GDM1 (cell line): ENCODE measurements at places on chromosomes 11 and 22.

DNA sequence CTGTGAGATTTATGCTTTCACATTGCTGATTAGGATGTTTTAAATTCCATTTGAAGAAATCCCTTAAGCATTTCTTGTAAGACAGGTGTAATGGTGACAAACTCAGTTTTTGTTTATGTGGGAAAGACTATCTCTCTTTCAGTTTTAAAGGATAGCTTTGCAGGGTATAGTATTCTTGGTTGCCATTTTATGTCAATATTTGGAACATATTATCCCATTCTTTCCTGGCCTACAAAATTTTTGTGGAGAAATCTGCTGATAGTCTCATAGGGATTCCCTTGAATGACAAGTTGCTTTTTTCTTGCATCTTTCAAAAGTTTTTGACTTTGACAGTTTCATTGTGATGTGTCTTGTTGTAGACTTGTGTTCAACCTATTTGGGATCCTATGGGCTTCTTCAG lies 28.8 kb downstream of the NAGA start:
- no peak for DNase-seq

GRCh38 chr11:26847459-26847858 lies 125.6 kb upstream of the SLC5A12 start:
- no peak for DNase-seq

- no peak for DNase-seq
Observed at GRCh38 chr11:128841461-128842072, 25.5 kb downstream of the KCNJ1 start.

- DNase-seq: no peak
Observed at GRCh38 chr11:110173811-110174644, 80.8 kb downstream of the ZC3H12C start.

- no peak for DNase-seq
Observed at GRCh38 chr11:102421261-102421660, 31.3 kb downstream of the TMEM123 start.

GRCh38 chr11:35288817-35289541 lies 130.4 kb downstream of the SLC1A2 start:
- DNase-seq: no peak

GRCh38 chr11:83118814-83119213 lies 38.1 kb upstream of the PCF11 start:
- DNase-seq: no peak

DNA sequence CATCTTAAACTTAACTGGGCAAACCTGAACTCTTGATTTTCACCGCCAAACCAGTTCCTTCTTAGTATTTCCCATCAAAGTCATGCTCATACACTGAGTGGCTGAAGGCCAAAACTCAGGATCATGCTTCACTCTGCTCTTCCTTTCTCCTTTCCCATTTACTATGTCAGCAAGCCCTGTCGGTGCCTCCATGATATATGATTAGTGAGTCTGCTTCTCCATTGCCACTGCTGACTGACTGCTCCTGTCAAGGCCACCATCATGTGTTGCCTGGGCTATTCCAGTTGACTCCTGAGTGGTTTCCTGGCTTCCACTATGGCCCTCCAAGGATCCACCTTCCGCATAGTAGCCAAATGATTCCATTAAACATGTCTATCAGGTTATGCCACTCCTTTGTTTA lies 42.8 kb upstream of the AMPD3 start:
- DNase-seq: no peak

- no peak for DNase-seq
Observed at GRCh38 chr22:23397008-23397612, 183.0 kb downstream of the IGLL1 start.

- no peak for DNase-seq
Observed at GRCh38 chr11:28347371-28347770, 239.2 kb downstream of the METTL15 start.

GRCh38 chr11:15667127-15667725 lies 552.5 kb downstream of the INSC start:
- DNase-seq: no peak

GRCh38 chr11:80424012-80424695 lies 983.3 kb upstream of the TENM4 start:
- DNase-seq: no peak

DNA sequence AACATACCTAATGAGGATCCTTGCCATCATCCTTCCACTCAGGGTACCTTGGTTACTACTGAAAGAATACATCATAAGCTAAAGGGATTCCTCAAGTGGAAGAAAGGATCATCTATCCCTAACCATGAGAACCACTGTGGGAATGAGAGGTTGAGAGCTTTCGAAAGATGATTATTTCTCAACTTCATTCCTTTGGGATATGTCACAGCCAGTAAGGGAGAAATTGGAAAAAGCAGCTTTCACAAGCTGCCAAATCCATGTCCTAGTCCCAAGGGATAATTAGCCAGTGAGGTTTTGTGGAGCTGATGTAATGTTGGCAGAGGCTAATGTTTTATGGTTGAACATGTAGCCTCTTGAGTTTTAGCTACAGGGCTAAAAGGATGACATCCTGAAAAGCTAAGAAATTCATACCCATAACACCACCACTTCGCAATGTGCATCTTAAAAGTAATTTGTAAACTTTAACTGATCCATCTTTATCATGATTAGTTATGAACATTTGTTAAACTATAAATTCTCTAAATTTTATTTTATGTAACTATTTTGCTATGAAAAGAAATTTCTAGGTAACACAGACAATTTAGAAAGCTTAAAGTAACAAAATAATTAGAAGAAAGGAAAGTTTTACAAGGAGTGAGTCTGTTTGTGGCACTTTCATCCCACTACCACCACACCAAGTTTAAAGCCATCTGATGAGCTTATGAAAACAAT lies 123.9 kb downstream of the MRTFA start:
- DNase-seq: no peak

DNA sequence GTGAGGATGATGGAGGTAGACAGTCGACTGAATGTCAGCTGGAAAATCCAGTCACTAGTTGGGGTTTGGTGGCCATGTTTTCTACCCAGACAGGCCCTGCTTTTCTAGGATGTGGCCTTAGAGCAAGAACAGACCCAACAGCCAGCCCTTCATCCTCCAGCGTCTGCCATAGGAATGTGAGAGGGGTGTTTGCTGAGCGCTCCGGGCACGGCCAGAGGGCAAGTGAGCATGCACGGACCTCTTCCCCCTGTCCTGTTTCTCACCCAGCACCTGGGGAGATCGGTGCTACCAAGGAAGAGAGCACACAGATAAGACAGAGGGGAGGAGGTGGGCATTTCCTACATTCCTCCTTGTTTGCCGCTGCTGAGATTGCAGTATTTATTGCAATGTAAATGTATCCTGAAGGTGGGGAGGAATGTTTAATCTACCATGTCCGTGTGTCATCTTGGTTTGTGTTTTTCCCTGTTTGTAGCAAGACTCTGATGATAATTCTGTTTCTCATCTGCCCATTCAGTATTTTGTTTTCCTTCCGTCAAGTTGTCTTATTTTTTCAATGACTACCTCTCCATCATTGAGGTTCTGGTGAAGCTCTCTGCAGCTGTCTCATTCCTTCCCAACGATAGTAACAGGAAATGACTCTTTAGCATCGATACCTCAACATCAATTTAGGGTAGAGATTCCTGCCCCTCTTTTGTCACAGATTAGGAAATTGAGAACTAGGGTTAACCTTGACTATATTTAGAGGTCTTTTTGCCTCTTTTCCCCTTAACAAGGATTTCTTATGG lies 4.9 kb upstream of the ATF4 start:
- DNase-seq: no peak

- no peak for DNase-seq
Observed at GRCh38 chr22:40583053-40583741, 53.3 kb downstream of the MRTFA start.

DNA sequence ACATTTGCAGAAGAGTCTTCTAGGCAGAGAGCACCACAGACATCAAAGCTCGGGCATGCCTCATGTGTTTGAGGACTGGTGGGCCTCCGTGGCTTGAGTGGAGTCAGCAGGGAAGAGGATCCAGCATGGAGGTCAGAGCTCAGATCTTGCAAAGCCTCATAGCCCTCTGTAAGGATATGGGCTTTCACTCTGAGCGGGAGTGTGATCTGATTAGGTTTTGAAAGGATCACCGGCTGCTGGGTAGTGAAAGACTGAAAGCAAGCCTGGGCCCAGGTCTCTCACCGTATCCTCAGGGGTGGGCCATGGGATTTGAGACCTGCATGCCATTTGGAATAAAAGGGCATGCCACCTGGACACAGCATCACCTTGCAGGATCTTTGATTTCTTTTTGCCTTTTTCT lies 112.7 kb downstream of the TEAD1 start:
- no peak for DNase-seq

DNA sequence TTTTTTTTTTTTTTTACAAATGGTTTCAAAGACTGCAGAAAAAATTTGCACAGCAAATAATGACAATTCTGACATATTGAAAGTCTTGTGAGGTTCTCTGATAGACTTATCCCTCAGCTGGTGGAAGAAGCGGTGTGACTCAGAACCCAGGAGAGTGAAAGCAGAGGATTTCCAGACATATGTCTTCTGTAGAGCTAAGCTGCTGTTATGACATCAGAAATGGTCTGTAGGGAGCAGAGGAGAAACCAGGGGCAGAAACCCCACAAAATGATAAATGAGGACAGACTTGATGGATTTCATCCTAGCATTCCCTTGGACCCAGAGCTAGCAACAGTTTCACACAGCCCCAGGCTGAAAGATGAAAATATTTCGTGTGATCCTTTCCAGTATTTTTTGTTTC lies 582.6 kb downstream of the METTL15 start:
- DNase-seq: no peak

DNA sequence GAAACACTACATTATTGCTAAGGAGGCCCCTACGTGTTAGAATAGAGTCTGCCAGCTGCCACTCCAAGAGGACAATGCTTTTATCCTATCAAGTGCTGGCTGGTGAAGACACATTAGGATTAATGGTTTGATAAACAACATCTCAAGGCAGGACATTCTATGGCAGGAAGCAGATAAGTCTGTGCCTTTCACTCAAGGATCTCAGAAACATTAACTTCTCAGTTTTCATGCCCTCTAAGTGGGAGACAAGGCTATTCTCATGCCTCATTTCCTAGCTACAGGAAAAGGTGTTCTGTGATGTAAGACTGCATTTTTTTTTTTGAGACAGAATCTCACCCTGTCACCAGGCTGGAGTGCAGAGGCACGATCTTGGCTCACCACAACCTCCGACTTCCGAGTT lies 23.5 kb upstream of the TIMP3 start:
- no peak for DNase-seq

DNA sequence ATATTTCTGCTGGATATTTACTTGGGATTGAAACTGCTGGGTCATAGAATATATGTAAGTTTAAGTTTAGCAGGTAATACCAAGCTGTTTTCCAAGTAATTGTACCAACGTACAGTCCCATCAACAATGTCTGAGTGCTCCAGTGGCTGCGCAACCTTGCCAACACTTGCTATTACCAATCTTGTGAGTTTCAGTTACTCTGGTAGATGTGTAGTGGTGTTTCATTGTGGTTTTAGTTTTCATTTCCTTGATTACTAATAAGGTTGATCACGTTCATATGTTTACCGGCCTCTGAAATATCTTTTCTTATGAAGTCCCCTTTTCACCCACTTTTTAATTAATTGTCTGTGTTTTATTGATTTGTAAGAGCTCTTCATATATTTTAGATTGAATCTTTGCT lies 370.6 kb upstream of the CADM1 start:
- DNase-seq: no peak

DNA sequence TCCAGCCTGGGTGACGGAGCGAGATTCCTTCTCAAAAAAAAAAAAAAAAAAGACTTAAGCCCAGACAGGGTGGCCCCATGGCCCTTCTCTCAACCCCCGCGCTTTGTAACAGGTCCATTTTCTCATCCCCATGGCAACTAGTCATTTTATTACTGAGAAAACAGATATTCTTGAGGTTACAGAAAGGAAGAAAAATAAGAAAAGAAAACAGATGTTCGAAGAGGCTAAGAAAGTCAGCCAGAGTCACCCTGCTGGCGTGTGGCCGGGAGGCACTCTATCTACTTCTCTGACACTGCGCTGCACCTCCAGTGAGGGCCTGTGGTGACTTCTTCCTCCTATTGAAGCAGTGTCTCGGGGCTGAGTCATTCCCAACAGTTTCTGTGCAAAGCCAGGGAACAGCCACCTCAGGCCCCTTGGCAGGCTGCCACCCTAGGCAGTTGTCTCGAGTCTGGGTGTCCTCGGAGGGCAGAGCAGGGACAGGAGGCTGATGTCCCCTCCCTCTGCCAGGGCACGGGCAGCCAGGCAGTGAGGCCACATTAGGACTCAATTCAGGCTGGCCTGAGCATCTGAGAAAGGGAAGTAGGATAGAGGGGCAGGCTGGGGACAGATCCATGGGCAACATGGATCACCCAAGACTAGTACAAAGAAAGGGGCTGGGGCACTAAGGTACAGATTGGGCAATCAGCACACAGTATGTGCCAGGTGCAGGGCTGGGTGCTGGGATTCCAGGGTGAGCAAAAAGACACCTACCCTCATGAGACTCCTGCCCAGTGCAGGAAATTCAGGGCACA lies 16.4 kb upstream of the SYVN1 start:
- peak; percentile 93 for DNase-seq

GRCh38 chr11:86876716-86877234 lies 76.4 kb downstream of the PRSS23 start:
- DNase-seq: no peak

DNA sequence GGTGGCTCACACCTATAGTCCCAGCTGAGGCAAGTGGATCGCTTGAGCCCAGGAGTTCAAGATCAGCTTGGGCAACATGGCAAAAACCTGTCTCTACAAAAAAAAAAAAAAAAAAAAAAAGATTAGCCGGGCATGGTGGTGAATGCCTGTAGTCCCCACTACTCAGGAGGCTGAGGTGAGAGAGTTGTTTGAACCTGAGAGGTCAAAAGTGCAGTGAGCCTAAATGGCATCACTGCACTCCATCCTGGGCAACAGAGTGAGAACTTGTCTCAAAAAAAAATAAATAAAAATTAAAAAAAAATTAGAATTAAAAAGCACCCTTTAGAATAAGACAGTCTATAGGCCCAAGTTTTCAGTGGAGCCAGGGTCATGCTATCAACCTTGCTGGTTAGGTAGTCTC lies 95.5 kb downstream of the PDHX start:
- no peak for DNase-seq

DNA sequence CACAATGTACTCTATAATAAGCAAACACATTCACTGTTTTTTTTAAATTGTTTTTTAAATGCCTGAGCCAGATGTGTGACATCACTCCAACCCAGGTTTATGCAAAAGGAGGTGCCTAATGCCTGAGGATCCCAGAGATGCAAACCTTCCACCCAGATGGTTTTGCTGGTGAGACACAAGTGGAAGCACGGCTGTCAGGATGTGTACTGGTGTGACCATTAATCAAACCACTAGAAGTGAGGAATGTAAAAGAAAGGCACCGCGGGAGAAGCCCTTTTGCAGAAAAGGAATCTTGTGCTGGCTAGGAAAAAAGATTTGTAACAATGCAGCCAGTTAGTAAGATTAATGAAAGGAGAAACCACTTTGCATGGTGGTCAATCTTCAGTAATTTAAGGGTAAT lies 407.4 kb downstream of the LARGE1 start:
- no peak for DNase-seq

GRCh38 chr11:22681281-22681812 lies 14.9 kb downstream of the GAS2 start:
- DNase-seq: no peak

- no peak for DNase-seq
Observed at GRCh38 chr11:45216901-45217300, 69.2 kb downstream of the SYT13 start.
